ENCODE measurements at places on chromosomes 3 and 15.

DNA sequence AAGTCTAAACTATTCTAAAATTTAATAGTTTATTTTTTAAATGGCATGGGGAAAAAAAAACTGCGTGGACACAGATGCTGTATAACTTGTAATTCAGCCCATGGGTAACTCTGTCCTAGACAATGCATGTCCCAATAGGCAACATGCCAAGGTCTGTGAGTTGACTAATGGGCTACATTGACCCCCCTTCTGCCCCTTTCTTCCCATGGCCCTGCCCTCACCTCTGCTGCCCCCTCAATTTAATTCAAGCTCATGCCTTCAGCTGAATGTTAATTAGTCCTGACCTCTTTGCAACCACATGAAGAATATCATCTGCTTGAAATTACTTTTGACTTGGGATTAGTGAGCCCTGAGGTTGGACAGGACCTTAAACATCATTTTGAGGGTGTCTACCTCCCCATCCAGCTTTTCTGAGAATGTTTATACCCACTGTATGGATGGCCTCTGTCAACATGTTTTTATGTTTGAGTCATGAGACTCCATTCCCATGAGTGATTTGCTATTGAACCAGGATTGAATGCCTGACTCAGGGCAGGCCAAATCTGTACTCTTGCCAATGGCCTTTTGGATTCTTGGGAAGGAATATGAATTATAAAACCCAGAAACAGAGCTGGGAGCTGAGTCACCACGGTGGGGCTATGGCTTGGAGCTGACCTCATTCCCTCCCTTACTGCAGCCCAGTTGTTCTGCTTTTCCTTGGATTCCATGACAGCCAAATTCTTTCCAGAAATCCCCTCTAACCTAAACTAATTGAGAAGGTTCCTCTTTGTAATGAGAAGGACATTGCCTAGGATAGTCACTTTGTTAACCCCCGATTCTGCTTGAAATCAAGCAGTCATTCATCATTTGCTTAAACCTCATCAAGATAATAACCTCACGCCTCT, 33.5 kb upstream of the PDE8A start:
- no peak for DNase-seq

DNA sequence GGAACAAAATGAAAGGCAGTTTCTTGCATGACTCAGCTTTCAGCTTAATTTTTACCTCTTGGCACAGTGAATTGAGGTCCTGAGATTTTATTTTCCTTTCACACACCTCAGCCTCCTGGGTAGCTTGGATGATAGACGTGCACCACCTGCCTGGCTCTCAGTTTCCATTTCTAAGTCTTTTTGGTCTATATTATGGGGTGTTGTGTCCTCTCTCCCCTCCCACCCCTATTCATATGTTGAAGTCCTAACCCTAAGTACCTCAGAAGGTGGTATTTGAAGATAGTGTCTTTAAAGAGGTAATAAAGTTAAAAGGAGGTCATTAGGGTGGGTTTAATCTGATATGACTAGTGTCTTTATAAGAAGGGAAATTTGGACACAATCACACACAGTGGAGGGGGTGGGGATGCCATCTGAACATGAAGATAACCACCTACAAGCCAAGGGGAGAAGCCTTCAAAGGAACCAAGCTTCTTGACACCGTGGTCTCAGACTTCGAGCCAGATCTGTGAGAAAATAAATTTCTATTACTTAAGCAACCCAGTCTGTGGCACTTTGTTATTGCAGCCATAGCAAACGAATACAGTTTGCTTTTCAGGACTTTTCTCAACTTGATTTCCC, 85.2 kb downstream of the STRIT1 start:
- DNase-seq, result no peak

- DNase-seq, result no peak
Observed at GRCh38 chr3:136612512-136612911, 139.7 kb downstream of the STAG1 start.

GRCh38 chr3:50583897-50584296, 14.6 kb downstream of the HEMK1 start:
- DNase-seq, result no peak

DNA sequence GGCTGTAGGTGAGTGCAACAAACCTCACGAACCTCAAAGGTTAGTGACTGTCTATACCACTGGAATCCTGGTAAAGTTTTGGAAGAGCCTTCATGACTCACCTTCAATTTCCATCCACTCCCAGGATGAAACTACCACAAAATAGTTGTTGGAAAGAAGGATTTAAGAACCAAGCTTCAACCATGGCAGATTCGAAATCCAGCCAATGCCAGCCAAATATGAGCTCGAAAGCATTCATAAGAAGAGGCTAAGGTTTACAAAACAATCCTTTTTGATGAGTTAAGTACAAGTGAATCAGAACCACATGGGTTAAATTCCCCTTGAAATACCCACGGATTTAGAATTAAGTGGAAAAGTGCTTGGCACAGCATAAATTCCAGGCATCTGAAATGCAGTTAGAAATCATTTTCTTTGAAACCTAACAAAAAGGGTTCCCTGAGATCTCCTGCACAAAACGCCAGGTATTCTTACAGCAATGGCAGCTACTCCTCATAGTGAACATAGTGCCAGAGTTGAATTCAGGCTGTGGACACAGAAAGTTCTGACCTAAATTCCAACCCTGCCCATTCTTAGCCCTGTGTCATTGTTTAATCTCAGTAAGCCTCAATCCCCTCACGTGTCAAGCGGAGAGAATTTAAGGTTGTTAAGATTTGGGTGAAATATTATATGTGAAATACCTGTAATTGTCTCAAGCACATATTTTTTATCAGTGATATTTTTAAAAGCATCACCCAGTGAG, 89.2 kb downstream of the FBN1 start:
- DNase-seq, result no peak

DNA sequence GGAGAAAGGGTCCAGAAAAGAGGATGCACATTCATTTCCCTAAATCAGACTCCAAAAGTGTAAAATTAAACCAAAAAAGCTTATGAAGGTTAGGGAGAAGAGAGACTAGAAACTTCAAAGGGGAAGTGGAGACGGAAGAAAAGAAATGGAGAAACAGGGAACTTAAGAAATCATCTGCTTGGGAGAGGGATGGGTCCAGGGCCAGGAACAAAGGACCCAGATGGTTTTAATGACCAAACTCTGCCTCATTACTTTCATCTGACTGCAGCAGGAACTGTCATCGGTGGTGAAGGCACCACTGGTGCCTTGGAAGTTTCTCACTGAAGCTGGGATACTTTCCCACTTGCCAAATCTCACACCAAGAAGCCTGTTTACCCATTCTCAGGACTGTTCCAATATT, 70.5 kb upstream of the SLC4A7 start:
- no peak for DNase-seq

DNA sequence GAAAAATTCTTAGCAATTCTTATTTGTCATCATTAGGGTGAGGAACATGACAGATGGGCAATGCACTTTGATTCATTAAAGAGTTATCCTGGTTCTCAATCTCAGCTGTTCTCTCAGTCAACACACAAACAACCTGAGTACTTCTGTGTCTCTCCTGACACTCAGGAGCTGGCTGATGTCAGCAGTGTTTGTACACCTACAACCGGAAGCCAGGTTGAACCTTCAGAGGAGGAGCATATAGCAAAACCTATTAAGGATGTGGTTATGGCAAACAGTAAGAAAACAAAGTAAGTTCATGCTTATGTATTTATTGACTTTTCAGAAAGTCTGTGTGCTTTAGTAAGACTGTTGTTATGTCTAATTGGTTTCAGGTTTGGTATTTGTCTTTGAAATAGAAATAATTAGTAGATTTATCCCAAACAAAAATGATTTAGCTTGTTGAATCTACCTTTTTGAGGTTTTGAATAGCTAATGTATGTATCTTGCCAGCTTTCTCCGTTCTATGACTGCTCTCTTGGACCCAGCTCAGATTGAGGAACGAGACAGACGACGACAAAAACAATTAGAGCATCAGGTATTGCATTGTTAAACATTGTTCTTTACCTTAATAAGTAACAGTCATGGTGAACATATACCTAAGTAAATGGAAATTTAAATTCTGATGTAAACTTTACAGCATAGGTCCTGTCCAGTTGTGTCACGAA, 36.6 kb downstream of the CCDC66 start:
- DNase-seq, result no peak

GRCh38 chr15:65942436-65942835, 73.1 kb downstream of the RAB11A start:
- no peak for DNase-seq

- DNase-seq, result no peak
Observed at GRCh38 chr3:45894015-45894414, 7.7 kb downstream of the CCR9 start.

DNA sequence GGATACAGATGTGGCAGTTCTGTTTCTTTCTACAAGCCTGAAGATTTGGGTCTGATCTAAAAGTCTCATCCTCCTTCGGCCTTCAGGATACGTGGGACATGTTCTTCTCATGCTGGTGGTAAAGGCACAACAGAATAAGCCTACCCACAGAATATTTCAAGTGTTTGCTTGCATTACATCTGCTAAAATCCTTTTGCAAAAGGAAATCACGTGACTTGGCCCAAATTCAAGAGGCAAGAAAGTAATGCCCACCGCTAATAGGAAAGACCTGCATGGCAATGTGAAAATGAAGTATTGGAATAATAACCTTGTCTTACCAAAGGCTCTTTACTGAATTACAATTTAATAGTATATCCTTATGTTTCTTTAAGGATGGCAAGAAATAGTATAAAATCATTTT, 439.9 kb upstream of the TGFBR2 start:
- no peak for DNase-seq

DNA sequence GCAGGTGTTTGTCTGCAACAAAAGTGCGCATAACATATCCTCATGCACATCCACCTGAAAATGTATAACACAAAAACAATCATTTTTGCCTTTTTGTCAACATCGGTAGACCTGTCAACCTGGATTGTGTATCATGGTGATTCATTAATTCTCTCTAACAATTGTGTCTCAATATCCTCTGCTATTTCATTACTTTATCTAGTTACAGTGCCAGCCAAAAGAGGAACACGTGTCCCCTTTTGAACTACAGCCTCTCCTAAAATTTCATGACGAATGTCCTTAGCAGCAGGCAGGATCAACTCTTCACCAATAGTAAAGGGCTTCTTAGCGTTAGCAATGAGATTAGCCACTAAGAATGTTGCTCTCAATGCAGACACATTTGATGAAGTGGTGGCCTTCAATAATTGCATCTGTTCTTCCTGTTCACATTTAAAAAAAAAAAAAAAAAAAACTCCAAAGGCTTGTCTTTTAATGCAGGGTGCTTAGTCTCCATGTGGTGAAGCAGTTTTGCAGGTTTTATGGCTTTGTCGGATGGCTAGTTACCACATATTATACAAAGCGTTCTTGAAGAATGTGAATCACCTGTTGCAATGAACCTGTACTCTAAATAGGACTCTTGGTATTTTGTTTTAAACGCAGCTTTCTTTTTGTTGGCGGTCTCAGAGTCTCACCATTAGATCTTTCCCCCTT, 45.7 kb upstream of the MCTP2 start:
- no peak for DNase-seq

- peak; percentile 100 for DNase-seq
Observed at GRCh38 chr15:80152180-80152895, 461 bp upstream of the FAH start.

DNA sequence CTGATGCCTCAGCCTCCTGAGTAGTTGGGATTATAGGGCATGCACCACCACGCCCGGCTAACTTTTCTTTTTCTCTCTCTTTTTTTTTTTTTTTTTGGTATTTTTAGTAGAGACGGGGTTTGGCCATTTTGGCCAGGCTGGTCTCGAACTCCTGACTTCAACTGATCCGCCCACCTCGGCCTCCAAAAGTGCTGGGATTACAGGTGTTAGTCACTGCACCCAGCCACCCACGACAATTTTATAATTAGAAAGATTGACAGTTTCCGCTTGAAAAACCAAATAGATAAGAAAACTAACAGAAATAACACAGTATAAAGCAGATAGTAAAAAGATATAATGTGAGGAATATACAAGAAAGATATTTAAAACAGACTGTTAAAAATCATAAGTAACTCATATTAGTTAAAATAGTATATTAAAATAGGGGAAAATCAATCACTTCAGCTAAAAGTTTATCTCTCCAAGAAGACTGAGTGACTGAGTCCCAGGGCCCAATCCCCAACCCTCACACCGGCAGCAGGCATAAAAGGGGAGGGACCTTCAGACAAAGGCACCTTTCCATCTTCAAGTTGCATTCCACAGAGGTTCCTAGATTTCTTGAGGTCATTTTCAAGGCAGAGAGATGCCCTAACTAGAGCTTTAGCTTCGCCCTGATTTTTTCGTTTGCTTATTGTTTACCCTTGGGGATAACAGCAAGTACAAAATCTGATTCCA, 1.4 kb upstream of the WHAMM start:
- DNase-seq, result no peak

DNA sequence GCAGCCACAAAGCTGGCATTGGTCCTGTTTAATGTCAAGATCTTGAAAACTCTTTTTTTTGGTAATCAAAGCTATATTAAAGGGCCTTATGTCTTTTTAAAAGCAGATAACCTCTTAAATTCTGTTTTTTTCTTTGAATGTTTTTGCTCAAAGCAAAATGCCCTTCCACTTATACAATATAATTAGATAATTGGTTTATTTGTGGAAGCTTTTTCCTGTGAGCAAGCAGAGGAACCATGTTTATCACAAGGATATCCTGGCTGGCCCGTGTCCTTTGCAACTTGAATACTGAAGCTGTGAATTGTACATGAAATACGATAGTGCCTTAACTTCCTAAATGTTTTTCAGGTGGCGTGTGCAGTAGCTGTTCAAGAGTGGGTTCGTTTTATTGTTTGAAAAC, 2.6 kb downstream of the ST3GAL6 start:
- no peak for DNase-seq

GRCh38 chr3:57484563-57484962, 59.6 kb downstream of the DNAH12 start:
- no peak for DNase-seq

DNA sequence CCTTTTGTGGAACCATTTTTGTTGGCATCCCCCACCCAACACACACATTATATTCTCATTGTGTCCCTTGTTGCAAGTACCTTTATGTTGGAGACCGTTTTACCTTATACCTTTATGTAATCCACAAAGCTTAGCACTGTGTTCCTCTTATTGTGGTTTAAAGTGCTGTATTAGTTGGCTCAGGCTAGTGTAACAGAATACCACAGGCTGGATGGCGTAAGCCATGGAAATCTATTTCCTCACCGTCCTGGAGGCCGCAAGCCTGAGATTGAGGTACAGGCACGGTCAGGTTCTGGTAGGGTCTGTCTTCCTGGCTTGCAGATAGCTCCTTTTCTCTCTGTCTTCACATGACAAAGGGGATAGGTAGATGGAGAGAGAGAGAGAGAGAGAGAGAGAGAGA, 302.8 kb downstream of the ROBO2 start:
- DNase-seq, result no peak

GRCh38 chr3:46913644-46914043, 36.1 kb downstream of the PTH1R start:
- no peak for DNase-seq

- DNase-seq, result no peak
Observed at GRCh38 chr3:140610544-140610943, 67.3 kb upstream of the TRIM42 start.

DNA sequence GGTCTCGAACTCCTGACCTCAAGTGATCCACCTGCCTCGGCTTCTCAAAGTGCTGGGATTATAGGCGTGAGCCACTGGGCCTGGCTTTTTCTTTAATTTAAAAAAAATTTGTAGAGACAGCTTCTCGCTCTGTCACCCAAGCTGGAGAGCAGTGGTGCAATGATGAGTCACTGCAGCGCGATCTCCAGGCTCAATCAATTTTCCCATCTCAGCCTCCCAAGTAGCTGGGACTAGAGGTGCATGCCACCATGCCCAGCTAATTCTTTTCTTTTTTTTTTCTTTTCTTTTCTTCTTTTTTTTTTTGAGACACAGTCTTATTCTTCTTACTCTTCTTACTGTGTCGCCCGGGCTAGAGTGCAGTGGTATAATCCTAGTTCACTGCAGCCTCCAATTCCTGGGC, 19.8 kb downstream of the TUBGCP4 start:
- DNase-seq, result no peak
